Left lobe of liver (tissue), 2 donors: ENCODE measurements at places on chromosomes 16 and 17.

GRCh38 chr16:75647112-75647491, 363 bp downstream of the KARS1 start:
- DNase-seq = no peak

DNA sequence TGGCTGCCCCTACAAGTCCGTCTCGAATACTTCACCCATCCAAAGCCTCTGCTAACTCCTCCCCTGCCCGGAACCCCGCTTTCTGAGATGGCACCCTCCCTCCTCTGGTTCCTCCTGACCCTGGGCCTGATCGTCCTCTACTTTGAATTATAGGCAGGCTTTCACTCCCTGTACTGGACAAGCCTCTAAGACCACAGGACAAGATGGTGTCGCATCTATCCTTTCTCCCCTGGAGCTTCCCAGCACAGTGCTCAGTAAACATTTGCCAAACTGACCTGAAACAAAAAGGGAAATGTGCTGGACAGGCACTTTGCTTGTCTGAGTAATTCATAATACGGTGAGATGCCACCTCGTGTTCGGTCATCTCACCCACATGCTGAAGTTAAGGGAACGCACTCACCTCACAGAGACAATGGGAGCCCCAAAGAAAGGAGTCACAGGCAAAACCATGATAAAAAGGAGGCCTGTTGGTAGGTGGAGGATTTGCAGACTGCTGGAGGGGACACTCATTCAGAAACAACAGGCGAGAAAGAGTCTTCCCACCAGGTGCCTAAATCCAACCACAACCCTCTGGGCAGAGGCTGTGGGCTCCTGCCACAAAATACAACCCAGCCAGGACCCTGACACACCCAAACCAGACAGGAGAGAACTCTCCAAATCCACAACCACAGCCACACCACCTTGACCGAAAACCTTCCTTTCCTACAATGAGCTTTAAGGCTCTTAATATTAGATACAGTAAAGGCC, 28.2 kb downstream of the SNN start:
- no peak for DNase-seq

GRCh38 chr16:23310744-23311143, 8.6 kb downstream of the SCNN1B start:
- DNase-seq = no peak

DNA sequence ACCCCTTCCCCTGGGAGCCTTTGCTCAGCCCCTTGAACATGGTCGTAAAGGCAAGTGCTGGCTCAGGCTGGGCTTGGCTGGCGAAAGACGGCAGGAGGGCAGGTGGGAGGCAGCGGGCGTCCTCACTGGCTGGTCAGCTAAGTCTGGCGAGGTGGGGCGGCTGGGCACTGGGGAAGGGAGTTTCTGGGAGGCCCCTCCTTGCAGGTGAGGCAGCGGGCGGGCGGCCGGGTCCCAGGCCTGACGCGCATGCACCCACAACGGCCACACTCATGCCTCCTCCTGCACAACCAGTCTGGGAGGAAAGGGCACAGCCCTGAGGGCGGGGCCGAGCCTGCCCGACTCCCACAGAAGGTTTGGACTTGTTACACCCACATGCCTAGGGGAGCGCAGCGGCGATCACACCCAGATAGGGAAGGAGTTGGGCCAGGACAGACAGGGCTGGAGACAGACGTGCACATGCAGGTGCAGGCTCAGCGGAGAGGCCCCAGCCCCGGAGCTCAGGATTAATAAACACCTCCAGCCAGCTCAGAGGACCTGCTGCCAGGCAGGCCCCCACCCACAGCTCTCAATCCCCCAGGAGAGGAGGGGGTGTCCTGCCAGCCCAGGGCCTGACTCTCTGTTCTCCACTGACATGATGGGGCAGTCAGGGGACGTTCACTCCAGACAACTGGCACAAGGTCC, at the start of gene EVPL:
TSS of gene EVPL (minus strand) at position 148 of the 681 bp plus-strand sequence. CDS start at position 40, 108 bp downstream.
- no peak for DNase-seq

DNA sequence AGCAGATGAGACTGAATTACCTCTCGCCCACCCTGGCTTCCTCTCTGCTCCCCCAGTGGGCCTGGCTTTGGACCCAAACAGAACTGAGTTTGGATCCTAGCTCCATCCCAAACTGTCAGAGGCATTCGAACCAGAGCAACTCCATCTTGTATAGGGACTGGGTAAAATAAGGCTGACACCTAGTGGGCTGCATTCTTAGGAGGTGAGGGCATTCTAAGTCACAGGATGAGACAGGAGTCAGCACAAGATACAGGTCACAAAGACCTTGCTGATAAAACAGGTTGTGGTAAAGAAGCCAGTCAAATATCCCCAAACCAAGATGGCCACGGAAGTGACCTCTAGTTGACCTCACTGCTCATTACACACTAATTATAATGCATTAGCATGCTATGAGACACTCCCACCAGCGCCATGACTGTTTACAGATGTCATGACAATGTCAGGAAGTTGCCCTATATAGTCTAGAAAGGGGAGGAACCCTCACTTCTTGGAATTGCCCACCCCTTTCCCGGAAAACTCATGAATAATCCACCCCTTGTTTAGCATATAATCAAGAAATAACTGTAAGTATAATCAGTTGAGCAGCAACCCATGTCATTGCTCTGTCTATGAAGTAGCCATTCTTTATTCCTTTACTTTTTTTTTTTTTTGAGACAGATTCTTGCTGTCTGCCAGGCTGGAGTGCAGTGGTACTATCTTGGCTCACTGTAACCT, 44.4 kb downstream of the LYRM1 start:
- DNase-seq = no peak

DNA sequence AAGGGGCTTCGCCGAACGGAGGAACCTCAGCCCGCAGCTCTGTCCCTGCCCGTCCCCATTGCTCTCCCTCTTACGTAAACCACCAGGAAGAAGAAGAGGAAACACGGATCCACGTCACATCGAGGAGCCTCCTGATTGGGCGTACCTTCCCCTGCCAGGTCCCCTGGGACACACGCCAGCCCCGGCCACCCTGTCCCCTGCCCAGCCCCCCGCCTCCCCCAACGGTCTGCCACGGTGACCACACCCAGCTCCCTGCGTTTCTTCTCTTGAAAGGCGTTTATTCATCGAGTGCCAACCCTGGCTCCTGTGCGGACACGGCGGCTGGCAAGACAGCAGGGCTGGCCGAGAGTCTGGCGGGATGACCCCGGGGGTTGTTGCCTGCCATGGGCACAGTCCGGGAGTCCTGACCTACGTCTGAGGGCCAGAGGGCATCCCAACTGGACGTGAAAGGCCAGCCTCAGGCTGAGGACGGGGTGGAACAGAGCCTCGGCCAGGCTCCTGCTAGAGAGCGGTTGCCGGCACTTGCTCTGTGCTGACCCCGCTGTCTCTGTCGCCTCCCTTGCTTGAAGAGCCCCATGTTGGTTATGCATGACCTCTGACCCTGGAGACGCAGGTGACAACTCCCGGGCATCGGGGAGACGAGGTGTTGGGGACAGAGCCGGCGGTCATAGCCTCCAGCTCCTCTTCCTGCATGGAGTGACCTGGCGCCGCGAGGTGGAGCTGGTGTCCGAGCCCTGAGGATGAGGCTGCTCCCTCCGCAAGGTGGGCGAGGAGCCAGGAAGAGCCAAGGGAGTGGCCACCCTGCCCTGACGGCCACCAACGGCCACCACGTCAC, 40.5 kb upstream of the ACSF3 start:
- no peak for DNase-seq
